Kidney epithelial cell (primary cell): ENCODE measurements at places on chromosomes 7 and 10.

GRCh38 chr7:24964191-24964590, 15.8 kb downstream of the OSBPL3 start:
- no peak for DNase-seq

DNA sequence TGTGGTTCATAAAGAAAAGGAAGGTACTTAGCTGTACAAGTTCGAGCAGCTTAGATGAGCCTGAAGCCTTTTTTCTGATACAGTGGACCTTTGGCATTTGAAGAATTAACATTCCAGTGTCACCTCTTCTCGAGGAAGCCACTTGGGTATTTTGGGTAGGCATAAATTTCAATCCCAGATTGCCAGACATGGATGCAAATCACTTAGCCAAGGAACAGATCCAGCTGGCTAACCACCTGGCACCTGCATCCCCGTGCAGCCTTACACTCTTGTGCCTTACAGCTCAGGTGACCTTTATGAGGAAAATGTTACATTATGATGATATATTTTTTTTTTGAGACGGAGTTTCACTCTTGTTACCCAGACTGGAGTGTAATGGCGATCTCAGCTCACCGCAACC, 16.0 kb upstream of the ATOH7 start:
- no peak for DNase-seq

DNA sequence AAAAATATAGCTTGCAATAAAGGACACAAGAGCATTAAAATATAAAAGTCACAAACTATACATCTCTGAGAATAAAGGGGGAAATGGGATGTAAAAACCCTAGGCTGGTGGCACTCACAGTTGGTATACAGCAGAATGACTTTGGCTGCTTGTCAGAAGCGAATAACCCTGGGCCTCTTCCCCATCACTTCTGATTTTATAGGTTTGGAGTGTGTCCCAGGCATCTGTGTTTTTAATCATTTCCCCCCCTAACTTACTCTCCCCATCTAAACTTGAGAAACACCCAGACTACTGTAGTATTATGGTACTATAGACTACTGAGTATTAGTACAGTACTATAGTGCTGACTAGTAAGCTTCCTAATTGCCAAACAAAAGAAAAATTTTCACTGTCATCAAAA, 1.8 kb upstream of the RPA3 start:
- DNase-seq: no peak

GRCh38 chr7:155234158-155234492, 63.6 kb upstream of the INSIG1 start:
- no peak for DNase-seq

DNA sequence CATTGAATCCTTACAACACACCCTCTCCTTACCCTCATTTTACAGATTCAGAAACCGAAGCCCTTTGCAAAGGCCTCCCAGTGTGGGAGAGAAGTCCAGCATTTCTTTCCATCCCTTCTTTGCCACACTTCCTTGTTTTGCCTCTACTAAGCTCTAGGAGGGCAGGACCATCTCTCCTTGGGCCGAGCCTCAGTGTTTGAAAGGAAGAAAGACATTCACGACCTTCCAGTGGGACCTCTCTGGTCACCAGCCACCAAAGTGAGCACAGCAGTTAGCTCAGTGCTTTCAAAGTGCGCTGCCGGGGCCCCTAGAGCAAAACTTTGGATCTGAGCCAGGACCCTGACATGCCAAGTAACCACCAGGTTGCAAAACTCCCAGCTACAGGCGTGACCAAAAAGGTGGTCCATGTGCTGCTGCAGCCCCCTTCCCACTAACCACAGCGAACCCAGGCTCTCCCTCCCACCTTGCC, 12.4 kb downstream of the CTBP2 start:
- DNase-seq: no peak

GRCh38 chr10:84696610-84697009, 368.2 kb downstream of the CCSER2 start:
- no peak for DNase-seq

GRCh38 chr7:51209426-51209825, 107.2 kb downstream of the COBL start:
- no peak for DNase-seq

DNA sequence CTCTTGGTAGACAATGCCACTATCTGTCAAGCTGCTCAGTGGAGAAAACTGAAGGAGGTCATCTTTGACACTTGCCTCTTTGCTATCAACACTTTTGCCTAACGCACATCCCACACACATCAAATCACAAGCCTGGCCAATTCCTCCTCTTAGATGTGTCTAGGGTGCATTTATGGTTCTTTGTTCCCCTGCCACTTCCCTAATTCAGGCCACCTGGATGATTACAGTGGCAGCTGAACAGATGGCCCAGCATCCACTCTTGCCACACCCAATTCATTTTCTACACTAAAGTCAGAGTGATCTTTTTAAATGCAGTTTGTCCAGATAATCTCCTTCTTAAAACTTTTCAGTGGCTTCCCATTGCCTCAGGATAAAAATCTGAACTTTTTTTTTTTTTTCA, 58.6 kb downstream of the LAMB4 start:
- DNase-seq: no peak

DNA sequence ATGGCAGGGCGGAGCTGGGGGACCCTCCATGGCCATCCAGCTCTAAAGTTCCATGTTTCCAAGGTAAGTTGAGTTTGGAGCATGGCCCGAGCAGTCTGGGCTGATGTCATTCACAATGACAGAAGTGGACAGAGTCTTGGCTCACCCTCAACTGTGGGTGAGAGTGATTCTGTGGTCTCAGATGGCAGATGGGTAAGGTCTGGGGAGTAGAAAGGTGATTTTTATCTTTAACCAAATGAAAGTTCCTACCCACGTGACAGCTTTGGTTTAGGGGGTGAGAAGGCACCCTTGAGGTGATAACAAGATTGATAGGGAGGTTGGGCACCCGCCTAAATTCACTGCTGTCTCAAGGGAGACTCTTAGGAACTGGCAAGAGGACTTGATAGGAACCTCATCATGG, 57.6 kb upstream of the PDZD8 start:
- DNase-seq: no peak

DNA sequence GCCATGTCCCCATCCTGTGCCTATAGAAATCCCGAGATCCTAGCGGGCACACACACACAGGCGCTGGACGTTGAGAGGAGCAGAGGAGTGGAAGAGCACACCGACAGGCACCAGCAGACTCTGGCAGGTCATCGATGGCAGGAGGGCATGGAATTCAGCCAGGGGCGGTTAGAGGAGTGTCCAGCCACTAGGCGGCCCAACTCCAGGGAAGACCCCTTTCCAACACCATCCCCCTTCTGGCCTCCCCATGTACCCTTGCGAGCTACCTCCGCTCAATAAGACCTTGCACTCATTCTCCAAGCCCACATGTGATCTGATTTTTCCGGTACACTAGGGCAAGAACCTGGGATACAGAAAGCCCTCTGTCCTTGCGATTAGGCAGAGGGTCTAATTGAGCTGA, 356.0 kb upstream of the DPP6 start:
- DNase-seq: no peak

- DNase-seq: no peak
Observed at GRCh38 chr10:118106426-118106825, 59.7 kb upstream of the RAB11FIP2 start.

- DNase-seq: no peak
Observed at GRCh38 chr10:60209874-60210570, 179.7 kb downstream of the ANK3 start.
